ENCODE measurements at places on chromosomes 2 and 18. TPM values are rescaled to one million over a fixed set of nuclear protein-coding genes. Genes with fewer than 3 reads are reported as not detected.
A peak's percentile ranks its signal among the peaks of the same experiment; 100 is the strongest.

PPP1CB gene
- 229 TPM for total RNA-seq

CHRNG gene
- total RNA-seq, result not detected

DNA sequence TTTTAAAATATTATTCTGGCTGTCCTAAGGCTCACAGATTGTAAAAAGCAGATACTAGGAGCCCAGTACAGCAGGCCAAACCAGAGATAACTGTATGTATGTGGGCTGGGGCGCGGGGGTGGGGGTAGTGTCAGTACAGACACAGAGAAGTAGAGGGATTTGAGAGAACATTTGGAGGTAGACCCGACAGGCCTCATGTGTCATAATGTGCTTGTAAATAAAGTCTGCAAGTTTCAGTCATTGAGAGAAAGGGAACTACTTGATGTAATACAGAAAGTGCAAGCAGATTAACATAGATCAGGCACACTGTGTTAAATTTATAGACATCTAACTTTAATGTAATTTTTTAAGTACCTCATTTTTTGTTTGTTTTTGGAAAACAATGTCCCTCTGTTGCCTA, 7.4 kb upstream of the POLI start:
- DNase-seq, result peak; percentile 56

CYTIP gene
- 302 TPM for total RNA-seq

- no peak for DNase-seq
Observed at GRCh38 chr18:47284721-47285395, 33.4 kb upstream of the SKOR2 start.

CLEC4F gene
- not detected for total RNA-seq

MAP4K3 gene
- total RNA-seq, result 6.7 TPM
